ENCODE measurements at places on chromosomes 5 and 9.

DNA sequence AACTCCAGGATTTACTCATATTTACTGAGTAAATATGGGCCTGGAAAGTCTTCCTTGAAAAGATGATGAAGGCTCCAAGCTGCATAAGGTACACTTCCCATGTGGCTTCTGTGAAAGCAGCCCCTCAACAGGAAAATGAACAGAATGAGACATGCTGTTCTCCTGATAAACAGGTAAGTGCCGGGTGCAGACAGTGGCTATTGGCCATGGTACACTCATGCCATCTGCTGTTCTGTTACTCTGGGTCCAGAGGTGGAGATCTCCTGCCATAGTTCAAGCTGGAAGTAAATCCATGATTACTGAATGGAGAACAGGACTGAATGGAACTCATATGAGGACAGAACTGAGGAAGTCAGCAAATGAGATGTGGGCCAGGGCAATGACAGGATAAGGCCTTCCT lies 103.6 kb downstream of the SLIT3 start:
- no peak for DNase-seq

GRCh38 chr9:83630938-83631457 lies 8.1 kb downstream of the IDNK start:
- no peak for DNase-seq

GRCh38 chr5:139481580-139482049 lies 943 bp downstream of the STING1 start:
- DNase-seq: no peak

DNA sequence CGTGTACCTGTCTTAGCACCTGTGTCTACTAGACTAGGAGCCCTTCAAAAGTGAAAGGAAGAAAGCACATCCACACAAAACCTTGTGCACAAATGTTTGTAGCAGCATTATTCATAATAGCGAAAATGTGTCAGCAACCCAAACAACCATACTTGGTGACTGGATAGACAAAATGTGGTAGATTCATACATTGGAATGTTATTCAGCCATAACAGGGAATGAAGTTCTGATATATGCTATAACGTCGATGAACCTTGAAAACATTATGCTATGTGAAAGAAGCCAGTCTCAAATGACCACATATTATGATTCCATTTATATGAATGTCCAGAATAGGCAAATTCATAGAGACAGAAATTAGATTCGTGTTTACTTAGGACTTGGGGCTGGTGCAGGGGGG lies 57.8 kb upstream of the LARP1 start:
- no peak for DNase-seq

DNA sequence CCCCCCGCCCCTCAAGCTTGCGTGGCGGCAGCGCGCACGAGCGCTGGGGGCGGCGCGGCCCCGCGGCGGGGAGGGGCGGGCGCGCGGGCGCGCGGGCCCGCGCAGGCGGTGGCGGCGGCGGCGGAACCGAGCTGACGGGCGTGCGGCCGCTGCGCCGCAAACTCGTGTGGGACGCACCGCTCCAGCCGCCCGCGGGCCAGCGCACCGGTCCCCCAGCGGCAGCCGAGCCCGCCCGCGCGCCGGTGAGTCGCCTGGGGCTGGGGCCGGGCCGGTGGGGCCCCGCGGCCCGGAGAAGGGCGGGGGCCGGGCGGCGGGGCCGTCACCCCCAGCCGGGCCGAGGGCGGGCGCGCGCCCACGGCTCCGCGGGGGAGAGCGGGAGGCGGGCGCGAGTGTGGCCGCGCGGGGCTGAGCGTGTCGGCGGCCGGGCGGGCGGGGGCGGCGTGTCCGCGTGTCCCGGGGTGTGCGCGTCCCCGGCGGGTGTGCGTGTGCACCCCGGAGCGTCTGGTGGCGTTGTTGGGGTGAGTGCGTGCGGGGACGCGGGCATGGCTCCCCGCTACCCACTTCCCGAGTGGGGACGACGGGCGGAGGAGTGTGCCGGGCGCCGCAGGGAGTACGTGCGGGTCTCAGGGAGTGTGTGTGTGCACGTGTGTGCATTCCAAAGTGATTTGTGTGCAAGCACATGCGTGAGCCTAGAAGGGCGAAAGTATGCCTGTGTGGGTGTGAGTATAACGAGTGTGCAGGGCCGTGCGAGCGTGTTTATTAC lies at the start of gene NEK6:
Gene NEK6 (plus strand): TSS at position 106 of the 763 bp plus-strand sequence. CDS start 44,016 bp downstream, outside the sequence.
- no peak for DNase-seq

- DNase-seq: peak; percentile 62
These were observed at the start of gene HRH2 for GRCh38 chr5:175657593-175658271. Gene HRH2 (plus strand): TSS chr5:175658071. CDS start chr5:175683234, 25,163 bp downstream.

DNA sequence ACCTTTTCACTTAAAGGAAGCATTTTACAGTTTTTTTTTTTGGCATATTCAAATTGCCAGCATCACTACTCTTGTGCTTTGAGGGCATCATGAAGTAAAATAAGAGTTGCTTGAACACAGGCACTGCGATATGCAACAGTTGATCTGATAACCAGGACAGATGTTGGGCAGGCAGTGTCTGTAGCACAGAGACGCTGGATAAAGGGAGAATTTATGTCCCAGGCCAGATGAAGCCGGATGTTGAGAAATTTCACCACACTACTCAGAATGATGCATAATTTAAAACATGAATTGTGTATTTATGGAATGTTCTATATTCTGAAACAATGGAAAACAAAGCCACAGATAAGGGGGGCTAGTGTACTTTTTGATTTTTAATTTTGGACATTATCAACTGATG lies 71.4 kb downstream of the SLC12A2 start:
- no peak for DNase-seq

DNA sequence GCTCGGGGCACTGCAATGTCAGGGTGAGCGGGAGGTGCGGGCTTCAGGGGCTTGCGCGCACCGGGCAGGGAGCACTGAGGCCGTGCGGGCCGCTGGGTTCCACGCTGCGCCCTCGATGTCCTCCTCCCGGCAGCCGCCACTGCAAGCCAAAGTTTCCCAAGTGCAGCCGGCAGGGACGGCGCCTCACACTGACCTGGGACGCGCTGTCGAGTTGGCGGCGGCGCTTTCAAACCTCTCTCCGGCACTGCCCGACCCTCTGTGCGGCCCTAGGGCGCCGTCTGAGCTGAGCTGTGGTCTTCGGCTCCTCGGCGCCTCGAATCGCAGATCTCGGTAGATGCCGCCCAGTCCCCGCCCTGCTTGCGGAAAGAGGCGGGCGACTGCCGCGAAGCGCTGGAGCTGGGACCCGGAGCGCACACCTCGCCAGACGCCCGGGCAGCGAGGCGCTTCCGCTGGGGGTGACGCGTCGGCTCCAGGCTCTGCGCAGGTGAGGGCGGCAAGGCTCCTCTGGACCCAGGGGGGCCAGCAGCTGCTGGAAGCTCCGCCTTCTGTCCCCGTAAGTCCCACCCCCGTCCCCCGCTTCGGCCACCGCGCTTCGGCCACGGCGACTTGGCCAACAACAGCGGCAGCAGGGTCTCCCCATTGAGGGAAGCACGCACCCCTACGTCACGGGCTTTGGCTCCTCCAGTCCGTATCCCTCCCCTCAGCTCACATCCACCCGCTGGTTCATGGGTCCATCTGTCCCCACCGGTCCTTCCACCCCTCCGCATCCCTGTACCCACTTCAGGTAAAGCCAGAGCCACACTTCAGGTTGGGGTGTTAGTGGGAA lies at the start of gene ANKRD34B:
Gene ANKRD34B (minus strand): TSS at position 320 of the 826 bp plus-strand sequence. CDS start 10,261 bp downstream, outside the sequence.
- peak; percentile 17 for DNase-seq

GRCh38 chr5:155381654-155382053 lies 368.1 kb downstream of the KIF4B start:
- DNase-seq: no peak

DNA sequence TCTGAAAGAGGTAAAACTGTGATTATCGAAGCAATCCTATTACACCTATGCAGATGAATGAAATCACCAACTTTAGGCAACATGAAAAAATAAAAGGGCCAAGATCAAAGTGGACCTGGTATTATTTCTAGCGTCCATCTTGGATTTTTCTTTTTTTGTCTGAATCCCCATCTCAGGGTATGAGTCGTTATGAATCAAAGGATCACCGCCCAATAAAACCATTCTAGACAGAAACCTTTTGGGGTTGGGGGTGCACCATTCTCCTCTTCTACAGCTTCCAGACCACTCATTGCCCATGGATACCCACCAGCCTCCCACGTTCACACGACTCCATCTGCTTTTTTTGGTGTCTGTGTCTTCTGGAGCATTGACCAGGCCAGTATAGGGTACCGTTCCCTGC lies 33.4 kb downstream of the MAP1B start:
- DNase-seq: no peak

All from activated T-helper 1 cell treated with anti-CD3 and anti-CD28 coated beads, Interleukin-12 subunit alpha, Interleukin-12 subunit beta, Interleukin-2, Interleukin-4 antibody, amounts not matched to agents 30 ng/mL and 10 ng/mL and 1 ng/mL, durations not matched to agents 14 hours and 24 hours and 36 hours (primary cell).